ENCODE measurements at places on chromosomes 2 and 18. TPM values are rescaled to one million over a fixed set of nuclear protein-coding genes. Genes with fewer than 3 reads are reported as not detected.

The LTBP1 gene
- total RNA-seq = 148 TPM

The RGPD4 gene
- total RNA-seq = not detected

The AMER3 gene
- total RNA-seq = not detected

GRCh38 chr2:147025646-147026585 is 818.9 kb upstream of the ACVR2A start:
- no peak for DNase-seq

The TUBA4B gene
- not detected for total RNA-seq

GRCh38 chr2:235037604-235038166 is 85.9 kb downstream of the SH3BP4 start:
- DNase-seq = no peak

DNA sequence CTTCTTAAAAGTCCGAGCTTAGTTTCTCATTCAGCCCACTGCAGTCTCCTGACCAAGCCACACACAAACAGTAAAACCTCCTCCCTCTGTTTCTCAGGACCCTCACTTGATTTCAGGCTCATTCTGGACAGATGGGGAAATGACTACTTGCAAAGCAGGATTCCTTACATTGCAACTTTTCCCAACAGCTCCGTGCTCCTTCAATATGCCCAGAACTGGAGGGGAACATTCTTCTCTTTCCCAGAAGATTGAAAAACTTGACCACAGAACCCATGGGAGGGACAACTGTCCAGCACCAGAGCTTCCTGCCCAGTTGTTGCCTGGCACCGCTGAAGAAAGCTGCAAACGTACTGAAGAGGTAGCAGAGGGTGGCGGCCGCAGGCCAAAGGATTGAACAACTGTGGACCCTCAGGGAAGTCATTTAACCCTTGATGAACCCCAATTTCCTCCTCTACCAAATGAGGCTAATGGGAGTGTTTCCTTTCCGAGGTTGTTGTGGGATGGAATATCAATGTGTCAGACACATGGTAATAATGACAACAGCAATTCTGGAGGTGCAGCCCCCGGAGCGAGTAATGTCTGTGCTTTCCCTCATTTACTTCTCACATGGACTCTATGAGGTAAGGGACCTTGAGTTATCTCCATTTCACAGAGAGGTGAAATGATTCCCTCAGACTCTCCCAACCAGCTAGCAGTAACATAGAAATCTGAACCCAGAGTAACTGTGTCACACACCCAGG is 25.0 kb downstream of the BCL11A start:
- no peak for DNase-seq

The CCL20 gene
- total RNA-seq = 1.0 TPM

The KIAA2012 gene
- not detected for total RNA-seq

GRCh38 chr18:63302220-63302619 is 17.3 kb downstream of the BCL2 start:
- no peak for DNase-seq

DNA sequence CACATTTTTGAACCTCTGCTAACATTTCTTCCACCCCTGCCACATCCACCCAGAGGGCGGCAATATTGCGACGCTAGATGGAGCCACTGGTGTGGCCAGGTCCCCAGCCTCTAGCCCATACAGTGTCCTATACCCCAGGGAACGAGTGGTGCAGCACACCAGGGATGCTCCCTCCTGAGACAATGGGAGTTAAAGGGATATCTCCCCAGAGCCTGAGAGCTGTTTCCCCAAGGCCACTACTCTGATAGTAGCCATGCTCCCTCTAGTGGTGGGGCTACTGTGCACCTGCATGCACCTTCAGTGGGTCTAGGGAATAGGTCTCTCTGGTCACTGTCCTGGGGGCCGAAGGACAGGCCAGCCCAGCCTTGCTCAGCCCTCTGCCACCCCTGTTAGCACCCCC is 336.4 kb upstream of the FSHR start:
- peak; percentile 9 for DNase-seq

GRCh38 chr2:143152637-143153036 is 23.4 kb downstream of the ARHGAP15 start:
- no peak for DNase-seq

GRCh38 chr18:31652357-31652756 is 32.0 kb downstream of the B4GALT6 start:
- no peak for DNase-seq

The ALLC gene
- total RNA-seq = not detected

GRCh38 chr2:204732019-204732418 is 186.7 kb downstream of the PARD3B start:
- DNase-seq = peak; percentile 1

DNA sequence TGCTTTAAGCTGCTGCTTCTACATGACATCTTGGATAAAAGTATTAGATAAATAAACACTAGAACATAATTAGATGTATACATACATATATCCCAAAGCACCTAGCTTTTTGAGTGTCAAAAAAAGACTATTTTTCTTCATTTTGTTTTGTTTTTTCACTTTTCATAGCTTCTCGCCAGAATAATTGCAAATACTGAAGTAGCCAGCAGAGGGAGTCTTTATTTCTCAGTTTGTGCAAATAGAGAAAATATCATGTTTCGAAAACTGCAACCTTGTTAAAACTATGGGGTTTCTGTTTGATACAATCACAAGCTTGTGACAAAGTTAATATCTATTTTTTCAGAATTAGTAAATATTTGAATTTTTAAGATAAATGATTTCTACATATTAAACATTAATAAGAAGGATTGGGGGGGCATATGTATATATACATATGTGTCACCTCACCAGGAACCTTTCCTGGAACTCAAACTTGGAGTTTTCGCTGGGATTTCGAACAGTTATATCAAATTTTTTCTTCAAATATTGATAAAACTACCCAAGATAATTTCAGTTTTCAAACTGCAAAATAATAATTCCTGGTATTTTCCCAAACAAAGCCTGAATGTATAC is 61.0 kb downstream of the GRB14 start:
- peak; percentile 60 for DNase-seq

DNA sequence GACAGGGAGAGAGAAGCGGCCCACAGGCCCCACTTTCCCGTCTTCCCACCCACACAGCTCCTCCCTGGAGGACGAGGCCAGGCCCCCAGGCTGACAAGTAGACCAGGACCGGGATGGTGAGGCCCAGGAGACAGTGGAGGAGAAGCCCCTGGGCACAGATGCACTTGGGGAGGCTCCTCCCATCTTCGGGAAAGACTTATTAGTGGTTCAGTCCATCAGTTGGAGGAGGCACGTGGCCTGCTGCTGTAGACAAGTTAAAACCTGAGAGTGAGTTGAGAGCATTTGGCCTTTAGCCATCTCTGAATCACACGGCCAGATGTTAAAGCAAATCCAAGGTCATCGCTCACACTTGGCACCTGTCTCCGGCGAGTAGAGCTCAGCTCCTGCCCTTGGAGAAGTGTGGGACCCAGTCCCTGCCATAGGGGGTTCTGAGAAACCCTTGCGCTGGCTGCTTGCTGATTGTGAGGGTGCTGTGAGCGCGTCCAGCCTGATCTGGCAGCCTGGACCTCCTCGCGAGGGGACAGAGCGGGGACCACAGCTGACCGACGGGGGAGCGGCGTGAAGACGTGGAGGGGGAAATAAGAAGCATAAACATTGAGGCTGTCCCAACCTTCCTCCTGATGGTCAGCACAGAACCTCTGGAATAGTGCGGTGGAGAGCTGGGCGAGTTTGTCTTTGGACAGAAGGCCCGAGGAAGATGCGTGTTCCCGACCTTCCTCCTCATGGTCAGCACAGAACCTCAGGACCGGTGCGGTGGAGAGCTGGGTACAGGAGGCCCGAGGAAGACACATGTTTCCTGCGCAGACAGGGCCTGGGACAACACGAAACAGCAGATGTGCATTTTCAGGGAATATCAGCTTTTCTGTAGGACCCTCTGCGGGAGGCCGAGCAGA is 24.7 kb upstream of the ALLC start:
- DNase-seq = no peak

The CD302 gene
- total RNA-seq = 13.4 TPM

DNA sequence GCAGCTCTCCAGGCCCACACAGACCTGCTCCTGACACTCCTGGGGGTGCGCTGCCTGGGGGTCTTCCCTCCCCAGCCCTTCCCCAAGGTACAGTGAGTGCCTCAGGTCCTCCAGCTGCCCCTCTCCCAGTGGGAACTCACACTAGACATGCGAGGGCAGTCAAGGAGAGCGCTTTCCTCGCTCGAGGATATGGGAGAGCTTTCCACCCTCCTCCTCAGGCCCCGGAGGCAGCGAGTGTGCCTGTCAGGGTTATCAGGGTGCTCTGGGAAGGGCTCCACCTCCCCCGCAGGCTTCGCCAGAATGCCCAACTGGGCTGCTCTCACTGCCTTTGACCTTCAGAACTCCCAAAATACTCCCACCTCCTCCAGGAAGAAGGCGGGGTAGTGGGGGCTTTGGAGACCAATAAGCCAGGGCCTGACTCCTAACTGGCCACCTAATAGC is 85.7 kb upstream of the LAPTM4A start:
- DNase-seq = no peak

The ABCG5 gene
- total RNA-seq = not detected

The RAX gene
- not detected for total RNA-seq

DNA sequence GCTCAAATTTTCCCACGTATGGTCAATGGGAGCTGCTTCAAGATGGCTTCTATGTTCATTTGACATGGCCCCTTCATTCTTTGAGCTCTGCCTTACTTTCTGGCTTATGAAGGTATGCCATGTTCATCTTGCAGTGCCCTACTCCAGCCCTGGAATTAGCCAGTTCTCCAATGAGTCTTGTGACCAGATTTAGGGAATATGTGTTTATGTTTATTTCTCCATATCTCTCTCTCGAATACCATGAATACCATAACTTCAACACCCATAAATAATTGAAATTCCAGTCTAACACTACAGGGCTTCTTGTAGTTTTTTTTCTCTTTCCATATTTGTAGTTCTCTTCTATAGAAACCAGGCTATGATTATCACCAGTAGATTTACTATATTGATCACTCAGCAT is 39.7 kb downstream of the EPB41L5 start:
- no peak for DNase-seq

GRCh38 chr2:181457741-181458425 is 697 bp downstream of the ITGA4 start:
- DNase-seq = peak; percentile 12

The CAPN14 gene
- total RNA-seq = 0.05 TPM

GRCh38 chr2:225660262-225661131 is 261.0 kb downstream of the NYAP2 start:
- DNase-seq = peak; percentile 80

DNA sequence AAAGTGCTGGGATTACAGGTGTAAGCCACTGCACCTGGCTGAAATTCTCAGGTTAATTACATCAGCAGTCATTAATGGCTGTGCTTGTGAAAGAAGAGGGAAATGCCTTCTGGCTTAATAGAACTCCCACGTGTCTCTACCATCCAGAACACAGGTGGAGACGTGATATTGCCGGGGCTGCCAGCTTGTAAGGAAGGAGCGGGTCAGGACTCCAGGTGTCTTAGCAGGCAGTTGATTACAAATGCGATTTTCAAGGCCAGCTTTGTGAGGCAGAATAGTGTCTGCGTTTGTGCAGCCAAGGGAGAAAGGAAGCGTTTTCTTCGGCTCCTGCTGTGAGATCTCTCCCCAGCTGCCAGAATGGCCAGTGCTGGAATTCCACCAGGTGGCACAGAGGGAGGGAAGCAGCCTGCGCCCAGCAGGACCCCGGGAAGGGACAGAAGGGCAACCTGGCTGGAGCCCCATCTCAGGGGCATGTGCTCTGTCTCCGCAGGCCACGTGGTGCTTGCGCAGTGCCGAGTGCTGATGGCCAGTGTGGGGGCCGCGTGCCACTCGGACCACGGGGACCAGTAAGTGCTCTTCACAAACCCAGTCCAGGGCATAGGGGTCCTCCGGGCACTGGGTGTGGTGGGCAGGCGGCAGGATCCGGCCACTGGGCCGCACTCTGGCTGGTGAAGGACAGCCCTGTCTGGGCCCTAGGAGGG is 3.7 kb upstream of the ESPNL start:
- no peak for DNase-seq

The KLHL30 gene
- not detected for total RNA-seq

The SLC1A4 gene
- total RNA-seq = 12.3 TPM

The SLC23A3 gene
- total RNA-seq = 1.3 TPM

DNA sequence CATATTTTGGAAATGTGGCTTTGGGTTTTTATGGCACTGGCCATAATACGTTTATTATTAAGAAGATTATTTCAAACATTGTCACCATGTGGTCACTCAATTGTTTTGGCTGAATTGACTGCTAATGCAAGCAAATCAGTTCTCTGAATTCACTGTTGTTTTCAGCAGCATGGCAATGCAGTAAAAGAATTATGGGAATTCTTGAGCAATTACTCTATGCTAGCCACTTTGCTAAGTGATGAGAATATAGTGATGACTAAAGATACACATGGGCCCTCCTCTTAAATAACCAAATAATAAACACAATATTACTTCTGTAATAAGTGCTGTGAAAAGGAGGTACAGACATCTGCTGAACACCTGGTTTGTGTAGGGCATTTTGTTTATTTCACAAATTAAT is 58.0 kb upstream of the FANCL start:
- no peak for DNase-seq

- DNase-seq = peak; percentile 20
Measured at GRCh38 chr2:150482667-150483400, 4.6 kb downstream of the RND3 start.

- DNase-seq = peak; percentile 2
Measured at GRCh38 chr18:69401226-69401971, 711 bp downstream of the DOK6 start.

- DNase-seq = peak; percentile 82
Measured at GRCh38 chr18:39841482-39842365, 2113.3 kb upstream of the PIK3C3 start.

DNA sequence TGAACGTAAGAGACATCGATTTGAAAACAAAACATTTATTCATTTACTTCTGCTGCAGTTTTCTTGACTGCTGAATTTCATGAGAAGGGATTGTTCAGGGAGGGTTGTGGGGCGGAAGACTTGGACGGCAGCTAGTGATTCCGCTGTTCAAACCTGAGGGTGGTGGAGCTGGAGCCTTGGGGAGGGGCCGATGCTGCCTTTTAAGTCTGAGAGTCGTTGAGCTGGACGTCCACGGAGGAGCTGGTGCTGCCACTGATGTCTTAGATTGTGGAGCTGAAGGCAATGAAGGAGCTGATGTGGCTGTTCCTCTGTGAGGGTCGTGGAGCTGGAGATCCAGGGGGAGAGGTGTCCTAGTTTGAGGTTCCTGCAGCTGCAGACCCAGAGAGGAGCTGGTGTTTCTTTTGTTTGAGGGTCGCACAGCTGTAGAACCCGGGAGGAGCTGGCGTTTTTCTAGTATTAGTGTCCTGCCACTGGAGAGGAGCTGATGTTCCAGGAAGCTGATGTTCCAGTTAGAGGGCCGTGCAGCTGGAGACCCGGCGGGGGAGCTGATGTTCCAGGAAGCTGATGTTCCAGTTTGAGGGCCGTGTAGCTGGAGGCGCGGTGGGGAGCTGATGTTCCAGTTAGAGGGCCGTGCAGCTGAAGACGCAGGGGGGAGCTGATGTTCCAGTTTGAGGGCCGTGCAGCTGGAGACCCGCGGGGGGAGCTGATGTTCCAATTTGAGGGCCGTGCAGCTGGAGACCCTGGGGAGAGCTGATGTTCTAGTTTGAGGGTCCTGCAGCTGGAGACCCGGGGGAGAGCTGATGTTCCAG is 150.9 kb downstream of the RTP5 start:
- peak; percentile 43 for DNase-seq

GRCh38 chr18:37179384-37179783 is 350.5 kb downstream of the KIAA1328 start:
- no peak for DNase-seq

The TTL gene
- total RNA-seq = 20.8 TPM

Data from dermis blood vessel endothelial cell (primary cell).